ENCODE measurements at places on chromosomes 6 and 20.

DNA sequence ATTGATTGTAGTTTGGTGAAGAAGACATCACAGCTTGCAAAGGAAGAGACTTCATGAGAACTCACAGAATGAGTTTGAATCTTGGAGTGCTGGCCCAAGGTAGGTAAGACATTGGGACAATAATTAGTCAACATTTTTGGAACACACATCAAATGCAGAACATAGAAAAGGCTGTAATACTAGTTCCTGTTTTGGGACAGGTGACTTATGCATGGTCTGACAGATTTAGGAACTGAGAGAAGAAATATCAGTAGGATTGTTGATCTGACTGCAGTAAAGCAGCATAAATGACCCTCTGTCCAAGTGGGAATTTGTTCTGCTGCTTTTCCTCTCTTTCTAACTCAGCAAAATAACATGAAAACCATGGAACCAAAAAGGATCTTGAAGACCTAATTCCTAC lies 102.3 kb upstream of the MAP3K7 start:
- no peak for DNase-seq

DNA sequence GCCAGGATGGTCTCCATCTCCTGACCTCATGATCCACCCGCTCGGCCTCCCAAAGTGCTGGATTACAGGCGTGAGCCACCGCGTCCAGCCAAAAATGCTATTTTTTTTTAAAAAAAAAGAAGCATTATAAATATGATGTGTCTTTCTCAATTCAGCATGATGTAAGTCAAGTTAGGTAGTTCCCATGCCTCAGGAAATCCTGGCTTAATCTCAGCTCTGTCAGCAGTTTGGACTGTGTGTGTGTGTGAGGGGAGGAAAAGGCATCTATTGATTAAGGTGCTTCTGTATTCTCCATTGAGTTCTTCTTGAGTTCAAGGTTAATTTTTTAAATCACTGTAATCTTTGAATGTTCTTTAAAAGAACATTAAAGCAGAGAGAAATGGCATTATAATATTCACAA lies 51.5 kb downstream of the GMDS start:
- no peak for DNase-seq

DNA sequence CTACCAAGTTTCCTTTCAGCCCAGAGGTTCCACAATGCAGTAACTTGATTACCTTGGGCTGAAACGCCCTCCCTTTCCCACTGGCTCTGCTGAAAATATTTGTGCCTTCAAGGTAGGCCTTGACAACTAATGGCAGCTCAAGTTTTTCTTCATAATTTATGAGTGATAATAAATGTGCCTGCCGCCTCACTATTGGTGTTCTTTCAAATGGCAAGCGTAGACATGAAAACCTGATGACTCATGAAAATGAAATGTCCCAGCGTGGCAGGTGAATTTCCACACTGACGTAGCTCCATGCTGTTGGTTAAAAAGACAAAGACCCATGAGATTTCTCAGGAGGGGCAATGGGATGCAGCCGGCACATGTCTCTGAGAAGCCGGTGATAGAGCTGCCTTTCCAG lies 107.2 kb upstream of the GGTLC1 start:
- no peak for DNase-seq

GRCh38 chr6:99121748-99122147 lies 174.0 kb upstream of the FBXL4 start:
- DNase-seq, result no peak

DNA sequence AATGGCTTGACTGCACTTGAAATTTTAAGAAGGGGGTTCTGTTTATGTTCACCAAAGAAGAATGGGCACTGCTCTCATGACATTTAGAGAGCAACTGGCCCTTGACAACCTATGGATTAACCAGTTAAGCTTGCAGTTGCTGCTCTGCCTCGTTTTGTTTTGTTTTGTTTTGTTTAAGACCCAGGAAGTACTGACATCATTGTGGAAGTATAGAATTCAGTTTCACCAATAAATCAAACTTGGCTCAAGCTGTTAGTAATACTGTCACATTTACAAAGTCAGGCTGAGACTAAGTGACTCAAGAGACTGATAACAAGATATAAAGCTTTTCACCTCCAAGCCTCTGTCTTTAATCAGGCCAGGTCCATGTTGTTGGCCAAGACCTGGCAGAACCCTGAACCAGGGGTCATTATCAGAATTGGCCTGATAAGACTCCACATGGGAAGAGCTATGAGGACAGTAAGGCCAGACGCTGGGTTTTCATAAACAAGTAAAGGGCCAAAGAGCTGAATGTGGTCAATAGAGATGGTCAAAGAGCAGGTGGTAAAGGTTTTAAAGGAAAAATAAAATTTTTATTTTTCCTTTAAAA lies 99.4 kb upstream of the VGLL2 start:
- DNase-seq, result no peak

DNA sequence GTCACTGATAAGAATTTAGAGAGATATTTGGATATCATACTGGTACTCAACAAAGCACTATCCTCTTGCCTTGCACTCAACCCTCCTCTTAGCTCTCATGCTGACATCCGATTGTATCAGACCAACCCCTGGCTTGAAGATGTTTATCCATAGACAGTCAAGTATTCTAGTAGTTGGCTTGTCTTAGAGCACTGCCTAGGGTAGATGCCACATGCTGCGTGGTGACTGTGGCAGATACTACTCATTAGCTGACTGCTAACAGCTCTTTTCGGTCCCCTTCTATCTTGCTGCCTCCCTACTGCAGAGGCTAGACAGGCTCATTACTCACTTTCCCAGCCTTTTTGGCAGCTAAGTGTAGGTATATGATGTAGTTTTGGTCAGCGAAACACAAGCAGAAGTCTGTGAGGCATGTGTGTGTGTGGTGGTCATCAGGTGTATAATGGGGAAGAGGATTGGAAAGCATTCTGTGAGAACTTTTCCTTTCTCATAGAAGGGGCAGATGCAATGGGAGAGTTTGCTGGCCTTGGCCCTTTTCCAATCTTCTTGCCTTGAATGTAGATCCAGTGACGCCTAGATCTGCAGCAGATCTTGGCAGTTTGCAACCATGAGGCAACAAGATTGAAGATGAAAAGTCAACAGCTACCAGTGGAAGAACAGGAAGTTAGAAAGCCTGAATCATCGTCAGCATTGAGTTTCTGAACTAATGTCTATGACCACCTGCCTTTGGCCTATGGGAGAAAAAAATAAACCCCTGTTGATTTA lies 4.4 kb upstream of the IFNGR1 start:
- no peak for DNase-seq
